Left lung (tissue), 14 donors: ENCODE measurements at places on chromosomes 7 and 10.

GRCh38 chr7:157877298-157878090 is 540.7 kb downstream of the DNAJB6 start:
- no peak for DNase-seq

DNA sequence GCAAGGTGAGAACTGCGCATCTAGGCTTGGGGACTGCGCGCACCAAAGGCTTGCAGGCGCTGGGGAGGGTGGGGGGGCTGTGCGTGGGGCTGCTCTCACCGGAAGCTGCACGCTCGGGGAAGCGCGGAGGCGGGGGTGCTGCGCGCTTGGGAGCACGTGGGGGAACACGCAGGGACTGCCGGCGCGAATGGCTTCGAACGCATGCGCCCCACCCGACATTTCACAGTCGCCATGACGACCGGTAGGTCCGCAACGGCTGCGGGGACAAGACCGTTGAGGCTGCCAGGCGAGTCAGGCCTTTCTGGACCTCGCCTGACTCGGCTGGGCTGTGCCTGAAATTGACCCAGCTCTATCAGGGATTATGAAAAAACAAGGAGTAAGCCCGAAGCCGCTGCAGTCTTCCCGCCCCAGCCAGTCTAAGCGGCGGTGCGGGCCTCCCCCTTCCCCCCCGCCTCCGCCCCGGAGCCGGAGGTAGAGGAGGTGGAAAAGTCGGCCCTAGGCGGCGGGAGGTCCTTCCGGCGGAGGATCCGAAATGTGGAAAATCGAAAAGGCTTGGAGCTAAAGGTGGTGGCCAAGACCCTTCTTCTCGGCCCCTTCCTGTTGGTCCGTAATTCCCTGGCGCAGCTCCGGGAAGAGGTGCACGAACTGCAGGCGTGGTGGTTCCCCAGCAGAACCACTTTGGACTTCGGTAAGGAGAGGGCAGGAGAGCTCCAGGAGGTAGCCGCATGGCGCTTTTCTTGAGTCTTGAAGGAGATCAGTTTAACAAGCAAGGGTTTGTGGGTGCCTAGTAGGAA is 34.9 kb upstream of the STEAP1 start:
- DNase-seq: peak; percentile 11

DNA sequence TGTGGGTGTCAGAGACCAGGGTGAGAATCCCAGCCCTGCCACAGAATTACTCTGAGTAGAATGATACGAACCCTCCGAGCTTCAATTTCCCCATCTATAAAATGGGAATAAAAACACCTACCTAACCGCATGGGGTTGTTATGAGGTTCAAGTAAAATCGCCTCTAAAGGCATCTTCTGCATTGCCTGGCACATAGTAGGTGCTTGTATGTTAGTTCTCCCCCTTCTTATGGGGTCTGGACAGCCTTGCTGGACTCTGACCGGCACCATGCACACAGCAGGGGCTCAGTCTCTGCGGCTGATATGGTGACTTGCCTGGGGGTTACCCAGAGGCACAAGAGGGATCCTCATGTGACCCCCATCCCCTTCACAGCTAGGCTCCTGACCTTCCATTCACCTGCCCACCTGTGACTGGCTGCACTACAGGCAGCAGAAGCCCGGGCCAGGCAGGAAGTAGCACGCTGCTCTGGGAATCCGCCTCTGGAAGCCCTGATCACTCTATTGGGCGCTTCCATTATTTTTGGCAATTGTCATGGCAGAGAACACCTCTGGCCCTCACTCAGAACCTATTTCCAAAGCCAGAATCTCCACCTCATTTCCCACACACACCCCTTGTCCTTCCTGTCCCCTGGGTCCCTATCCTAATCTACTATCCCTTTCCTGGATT is 6.0 kb downstream of the SH3PXD2A start:
- DNase-seq: no peak

- no peak for DNase-seq
Observed at GRCh38 chr7:12146813-12147212, 64.3 kb upstream of the TMEM106B start.

DNA sequence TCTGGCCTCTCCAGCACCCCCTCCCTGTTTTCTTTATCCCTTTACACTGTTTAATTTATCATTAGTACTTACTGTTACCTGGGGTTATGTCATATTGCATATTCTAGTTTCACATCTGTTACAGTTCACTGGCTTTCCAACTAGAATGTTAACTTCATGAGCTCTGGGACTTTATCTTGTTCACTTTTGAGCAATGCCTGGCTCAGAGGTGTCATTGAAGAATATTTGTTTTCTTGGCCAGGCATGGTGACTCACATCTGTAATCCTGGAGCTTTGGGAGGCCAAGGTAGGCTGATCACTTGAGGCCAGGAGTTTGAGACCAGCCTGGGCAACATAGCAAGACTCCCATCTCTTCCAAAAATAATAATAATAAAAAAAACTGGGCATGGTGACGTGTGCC is 40.7 kb downstream of the LRGUK start:
- DNase-seq: no peak

DNA sequence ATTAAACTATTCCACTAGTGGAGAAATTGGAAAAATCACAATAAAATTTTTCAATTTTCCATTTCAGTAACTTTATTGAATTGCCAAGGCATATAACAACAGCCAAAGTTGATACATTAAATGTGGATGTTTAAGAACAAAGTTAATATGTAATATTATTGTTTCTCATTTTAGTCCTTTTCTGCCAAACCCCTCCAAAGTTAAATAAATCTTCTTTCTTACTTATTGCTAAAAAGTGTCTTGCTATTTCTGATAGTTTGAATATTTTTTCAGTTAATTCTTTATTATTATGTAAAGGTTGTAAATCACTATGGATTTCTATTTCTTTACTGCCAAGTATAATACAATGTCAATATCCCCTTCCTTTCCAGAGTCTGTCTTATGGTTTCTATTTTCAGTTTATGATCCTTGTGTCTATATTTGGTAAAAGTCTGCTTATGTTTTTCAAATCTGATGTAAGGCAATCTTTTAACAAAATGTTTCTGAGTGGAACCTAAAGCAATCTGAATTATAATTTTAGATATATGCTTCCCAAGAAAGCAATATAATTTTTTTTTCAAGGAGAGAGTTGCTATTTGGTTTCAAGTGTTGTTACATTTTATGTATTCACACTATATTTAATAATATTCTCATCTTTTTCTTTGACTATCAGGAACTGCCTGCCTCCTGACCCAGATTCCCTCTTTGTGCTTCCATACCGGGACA is 80.3 kb upstream of the RHOBTB1 start:
- no peak for DNase-seq

DNA sequence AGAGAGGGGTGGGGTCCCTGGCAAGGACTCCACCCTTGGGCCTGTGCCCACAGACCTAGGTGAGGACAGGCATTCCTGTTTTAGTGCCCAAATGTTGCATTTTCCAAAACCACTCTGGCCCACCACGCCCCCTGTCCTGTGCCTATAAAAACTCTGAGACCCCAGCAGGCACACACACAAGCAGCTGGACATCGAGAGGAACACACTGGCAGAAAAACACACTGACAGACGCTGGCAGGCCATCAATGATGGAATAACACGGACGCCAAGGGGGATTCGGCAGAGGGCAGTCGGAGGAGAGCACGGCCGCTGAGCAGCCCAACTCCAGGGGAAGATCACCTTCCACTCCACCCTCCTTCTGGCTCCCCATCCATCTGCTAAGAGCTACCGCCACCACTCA is 386.9 kb upstream of the AUTS2 start:
- DNase-seq: no peak

- no peak for DNase-seq
Observed at GRCh38 chr7:155591055-155591775, 44.9 kb upstream of the CNPY1 start.

- no peak for DNase-seq
Observed at GRCh38 chr7:958221-959200, 4.0 kb upstream of the ADAP1 start.

DNA sequence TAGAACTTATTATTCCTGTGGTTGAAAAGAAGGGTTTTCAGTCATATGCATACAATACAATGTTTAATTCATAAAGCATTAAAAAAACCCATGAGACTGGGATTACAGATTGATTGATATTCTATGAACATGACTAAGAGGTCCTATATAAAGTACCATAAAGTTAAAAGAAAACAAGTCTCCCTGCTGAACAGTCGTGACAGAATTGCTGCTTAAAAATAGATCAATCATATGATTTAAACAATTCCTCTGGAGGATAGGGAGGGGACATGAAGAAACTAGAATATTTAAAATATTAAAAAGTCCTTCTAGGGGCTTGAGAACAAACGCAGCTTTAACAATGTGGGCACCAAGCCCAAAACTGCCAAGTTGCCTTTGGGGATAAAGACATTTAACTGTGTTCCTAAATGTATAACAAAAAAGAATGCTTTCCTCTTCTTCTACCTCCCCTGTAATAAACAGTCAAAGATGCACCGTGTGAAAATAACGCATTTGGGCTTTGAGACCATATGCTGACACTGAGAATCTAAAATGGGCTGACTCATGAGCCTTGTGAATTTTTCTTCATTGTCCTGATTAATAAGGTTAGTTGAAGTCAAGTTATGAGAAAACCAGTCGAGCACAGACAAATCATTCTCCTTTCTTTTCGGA is 25.8 kb downstream of the TWIST1 start:
- DNase-seq: no peak

GRCh38 chr7:81990395-81990794 is 220.5 kb upstream of the HGF start:
- no peak for DNase-seq

DNA sequence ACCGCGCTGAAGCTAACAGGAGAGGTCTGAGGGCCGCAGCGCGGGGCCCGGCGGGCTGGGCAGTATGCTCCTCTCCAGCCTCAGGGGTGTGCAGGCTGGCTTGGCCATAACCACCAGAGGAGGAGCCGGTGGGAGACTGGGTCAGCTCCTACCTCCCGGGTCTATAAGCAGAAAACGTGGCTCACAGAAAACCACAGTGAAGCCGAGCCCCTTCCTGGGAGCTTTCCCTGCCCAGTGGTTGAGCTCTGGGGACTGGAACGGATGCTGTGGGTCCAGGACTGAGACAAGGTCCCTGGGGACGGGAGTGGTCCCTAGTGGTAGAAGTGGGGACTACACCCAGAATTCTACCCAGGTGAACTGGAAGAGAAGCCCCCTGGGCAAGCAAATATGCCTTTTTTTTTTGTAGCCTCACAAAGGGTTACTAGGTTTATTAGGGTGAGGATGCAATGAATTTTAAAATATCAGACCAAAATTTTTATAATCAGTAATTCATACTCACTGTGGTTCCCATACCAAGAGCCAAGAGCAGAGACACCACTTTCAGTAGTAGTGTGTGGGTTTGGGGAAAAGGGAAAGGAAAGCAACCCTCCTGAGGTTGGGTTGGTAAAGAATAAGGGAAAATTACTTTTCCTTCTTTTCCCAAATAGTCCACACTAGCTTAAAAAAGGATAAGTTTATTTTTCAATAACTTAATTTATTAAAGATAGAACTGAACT is 67.9 kb upstream of the PRKCQ start:
- no peak for DNase-seq

GRCh38 chr7:66083677-66084076 is 8.1 kb downstream of the ASL start:
- DNase-seq: no peak

DNA sequence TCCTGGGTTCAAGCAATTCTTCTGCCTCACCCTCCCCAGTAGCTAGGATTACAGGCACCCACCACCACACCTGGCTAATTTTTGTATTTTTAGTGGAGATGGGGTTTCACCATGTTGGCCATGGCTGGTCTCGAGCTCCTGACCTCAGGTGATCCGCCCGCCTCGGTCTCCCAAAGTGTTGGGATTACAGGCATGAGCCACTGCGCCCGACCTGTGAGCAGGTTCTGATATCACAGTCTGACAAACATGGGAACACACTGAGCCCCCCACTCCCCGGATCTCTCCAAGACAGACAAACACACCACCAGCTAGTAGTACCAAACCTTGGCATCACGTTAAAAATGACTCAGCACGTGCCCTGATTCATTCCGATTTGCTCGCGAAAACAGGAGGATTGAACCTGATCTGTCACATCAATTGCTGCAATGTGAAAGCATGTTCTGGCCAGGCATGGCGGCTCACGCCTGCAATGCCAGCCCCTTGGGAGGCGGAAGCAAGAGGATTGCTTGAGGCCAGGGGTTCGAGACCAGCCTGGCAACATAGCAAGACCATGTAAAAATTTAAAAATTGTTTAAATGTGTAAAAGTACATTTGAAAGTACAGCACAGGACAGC is 106.5 kb downstream of the SMURF1 start:
- no peak for DNase-seq
